ENCODE measurements at places on chromosomes 3 and 15.

DNA sequence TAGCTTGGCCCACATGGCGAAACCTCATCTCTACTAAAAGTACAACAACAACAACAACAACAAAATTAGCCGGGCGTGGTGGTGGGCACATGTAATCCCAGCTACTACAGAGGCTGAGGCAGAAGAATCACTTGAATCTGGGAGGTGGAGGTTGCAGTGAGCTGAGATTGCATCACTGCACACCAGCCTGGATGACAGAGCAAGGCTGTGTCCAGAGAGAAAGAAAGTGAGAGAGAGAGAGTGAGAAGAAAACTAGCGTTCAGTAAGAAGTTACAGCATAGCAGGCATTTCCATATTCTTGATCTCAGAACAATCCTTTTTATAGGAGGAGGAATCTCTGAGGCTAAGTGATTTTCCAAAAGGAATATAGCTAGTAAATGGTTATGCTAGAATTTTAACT lies 1076.1 kb downstream of the AGBL1 start:
- DNase-seq: no peak

DNA sequence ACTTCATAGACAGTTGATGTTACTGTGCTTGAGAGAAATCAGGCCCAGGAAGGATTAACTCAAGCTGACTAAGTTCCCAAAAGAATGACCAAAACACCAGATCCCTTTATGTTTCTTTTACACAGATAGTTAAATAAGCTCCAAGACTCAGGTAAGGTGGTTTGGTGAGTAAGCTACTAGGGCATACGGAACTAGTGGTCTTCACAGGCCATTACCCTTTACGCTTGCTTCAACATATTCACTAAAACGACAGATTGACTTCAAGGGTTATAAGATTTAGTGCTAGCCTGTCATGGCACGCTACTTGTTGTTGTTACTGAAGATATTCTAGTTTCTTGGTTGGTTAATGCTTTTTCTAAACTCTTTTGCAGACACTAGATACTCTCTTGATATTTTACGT lies 369.3 kb downstream of the LPP start:
- DNase-seq: no peak

- DNase-seq: no peak
Measured at GRCh38 chr3:143835312-143835711, 13.0 kb downstream of the SLC9A9 start.

DNA sequence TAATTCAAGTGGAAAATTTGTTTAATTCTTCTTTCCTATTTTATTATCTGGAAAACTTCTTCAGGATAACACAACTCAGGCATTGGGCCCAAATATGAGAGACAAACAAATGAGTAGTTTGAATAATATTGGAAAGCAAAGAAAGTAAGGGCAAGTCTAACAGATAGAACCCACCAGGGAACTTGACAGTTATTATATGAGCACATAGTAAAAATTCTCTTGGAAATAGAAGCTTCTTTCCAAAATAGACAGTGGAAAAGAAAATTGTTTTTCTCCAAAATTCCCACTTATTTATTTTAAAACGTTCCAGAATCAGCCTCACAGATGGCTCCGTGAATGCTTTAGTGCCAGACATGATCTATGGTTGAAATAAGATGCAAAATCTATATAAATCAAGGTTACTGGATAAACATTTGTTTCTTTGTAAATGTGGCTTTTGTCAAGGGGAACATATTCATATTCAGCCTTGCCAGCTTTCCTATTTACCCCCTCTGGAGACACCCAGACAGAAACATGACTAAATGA lies 23.9 kb downstream of the LDHAL6B start:
- no peak for DNase-seq

GRCh38 chr3:37742121-37742520 lies 119.6 kb upstream of the CTDSPL start:
- no peak for DNase-seq

DNA sequence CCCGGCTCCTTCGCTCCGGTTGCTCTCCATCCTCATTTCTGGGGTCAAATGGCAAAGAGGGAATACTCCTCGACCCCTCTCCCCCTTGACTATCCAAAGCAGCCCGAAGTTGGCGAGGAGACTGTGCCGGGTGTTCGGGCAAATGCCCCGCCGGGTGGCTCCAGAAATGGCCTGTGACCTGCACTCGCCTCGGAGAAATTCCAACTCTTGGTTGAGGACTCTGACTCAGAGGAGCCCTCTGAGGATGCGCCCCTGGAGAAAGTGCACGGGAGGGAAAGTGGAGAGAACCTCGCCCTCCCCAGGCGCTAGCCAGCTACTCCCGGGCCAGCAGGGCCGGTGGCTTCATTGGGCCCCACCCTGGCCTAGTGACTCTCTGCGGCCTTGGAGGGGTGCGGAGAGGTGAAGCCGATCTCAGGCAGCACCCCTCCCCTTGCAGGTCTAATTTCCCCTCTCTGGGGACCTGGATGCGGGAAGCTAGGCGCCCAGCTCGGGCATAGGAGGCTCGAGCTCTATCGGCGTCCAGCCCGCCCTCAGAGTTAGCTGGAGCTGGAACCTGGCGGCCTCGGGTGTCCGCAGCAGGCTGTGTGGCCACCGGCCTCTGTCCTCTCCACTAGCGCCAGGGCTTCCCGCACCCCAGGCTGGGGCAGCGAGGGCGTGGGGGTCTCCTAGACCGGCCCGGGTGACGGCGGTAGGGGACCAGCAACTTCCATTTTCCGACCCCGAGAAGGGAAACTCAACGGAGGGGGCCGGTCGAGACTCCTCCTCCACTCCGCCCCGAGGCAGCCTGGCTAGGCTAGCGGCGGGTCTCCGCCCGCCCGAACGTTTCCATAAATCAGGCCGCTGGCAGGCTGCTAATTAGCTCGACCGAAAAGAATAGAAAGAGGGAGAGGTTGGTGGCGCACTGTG lies 29.4 kb downstream of the NR2F2 start:
- no peak for DNase-seq

GRCh38 chr3:188244395-188244861 lies 90.5 kb downstream of the LPP start:
- no peak for DNase-seq

DNA sequence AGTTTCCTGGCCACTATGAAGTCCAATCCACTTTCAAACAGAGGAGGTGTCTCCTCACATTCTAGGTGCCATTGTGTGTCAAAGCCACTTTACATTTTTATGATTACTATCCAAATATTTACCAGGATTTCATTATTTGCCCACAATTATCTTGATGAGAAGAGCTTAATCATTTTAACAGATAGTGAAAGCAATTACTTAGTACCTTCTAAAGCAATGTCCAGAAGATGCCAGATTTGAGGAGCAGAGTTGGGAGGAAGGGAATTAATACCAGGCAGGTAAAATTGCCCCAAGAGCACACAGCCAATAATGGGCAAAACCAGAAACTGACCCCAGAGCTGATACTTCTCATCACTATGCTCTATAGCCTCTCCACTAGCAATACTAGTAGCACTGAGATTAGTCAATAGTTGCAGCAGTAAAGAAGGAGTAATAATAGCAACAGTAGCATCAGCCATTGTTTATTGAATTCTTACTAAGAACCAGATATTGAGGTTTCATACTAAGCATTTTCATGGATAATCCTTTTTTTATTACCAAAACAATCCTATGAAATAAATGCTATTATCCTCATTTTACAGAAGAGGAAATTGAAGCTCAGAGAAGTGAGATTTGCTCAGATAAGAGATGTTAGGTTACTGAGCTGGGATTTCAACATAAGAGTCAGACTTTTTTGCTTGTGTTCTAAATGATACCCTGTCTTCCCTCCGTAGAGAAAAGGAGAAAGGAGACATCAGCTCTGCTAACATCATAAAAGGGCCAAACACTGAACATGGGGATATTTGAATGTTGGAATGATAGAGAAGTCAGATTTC lies 509.3 kb upstream of the CFAP20DC start:
- DNase-seq: no peak

GRCh38 chr3:72347819-72348319 lies 500.4 kb downstream of the SHQ1 start:
- DNase-seq: peak; percentile 83

GRCh38 chr3:195739561-195740111 lies 18.9 kb downstream of the MUC20 start:
- DNase-seq: no peak

- no peak for DNase-seq
Measured at GRCh38 chr3:67335813-67336212, 318.6 kb downstream of the SUCLG2 start.

DNA sequence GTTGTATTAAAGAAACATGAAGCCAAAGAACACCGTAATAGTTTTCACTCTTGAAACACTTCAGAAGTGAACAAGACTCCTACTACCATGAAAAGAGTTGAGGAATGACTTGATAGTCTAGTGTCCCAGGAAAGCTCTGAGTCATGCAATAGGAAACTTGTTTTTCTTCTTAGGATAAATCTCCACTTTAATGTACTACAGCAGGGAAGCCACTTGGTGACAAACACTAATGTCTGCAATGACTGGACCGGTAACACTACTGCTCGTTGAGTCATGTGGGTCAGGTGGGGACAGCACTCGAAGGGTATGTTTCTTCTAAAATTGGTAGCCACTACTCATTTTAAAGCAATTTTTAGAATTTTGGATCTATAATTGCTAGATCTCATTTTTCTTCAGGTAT lies 291.7 kb upstream of the CNTN3 start:
- DNase-seq: no peak

DNA sequence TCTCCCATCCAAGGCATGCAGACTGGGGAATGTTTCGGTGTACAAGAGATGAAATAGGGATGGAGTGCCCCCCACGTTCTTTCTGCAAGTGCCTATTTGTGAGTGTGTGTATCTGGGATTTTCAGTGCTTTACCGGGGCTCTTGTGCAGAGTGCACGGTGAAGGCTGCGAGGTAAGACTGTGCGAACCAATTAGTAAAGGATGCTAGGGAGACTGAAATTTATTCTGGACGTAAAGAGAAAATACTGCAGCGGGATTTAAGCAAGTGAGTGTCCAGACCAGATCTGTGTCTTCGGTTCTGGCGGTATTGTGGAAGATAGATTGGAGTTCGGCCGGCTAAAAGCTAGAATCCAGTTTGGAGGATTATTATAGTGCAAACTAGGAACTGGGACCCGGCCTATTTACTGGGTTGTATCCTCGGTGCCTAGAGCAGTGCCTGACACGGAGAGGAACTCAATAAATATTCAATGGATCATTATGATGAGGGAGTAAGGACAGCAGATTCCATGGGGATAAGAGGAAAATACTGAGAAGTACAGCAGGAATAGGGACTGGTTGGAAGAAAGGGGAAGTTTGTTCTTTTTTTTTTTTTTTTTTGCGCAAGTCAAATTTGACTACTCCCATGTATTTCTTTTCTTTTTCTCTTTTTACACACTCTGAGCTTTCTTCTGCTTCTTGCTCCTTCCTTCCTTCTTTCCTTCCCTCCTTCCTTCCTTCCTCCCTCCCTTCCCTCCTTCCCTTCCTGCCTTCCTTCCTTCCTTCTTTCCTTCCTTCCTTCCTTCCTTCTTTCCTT lies 580 bp upstream of the MAGEF1 start:
- DNase-seq: no peak

DNA sequence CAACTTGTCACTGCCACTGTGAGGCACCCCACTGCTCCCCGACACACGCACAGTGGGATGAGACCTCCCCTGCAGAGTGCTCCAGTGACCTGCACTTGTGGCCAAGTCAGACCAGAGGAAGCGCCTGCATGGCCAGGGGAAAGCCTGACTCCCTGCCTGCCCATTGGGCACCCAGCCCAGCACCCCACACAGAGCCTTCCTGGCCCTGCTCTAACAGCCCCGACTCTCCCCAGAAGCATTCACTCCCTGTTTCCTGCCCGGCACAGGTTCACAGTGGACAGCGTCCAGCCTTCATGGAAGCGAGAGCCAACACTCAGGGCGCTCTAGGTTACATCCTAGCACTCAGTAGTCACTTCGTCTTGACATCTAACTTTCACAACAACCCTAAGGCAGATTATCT lies 27.8 kb downstream of the RBPMS2 start:
- no peak for DNase-seq

- DNase-seq: no peak
Measured at GRCh38 chr3:187006864-187007630, 76.7 kb downstream of the ST6GAL1 start.

- DNase-seq: no peak
Measured at GRCh38 chr3:52645549-52645948, 40.2 kb downstream of the PBRM1 start.
